ENCODE measurements at places on chromosomes 13 and 19.

DNA sequence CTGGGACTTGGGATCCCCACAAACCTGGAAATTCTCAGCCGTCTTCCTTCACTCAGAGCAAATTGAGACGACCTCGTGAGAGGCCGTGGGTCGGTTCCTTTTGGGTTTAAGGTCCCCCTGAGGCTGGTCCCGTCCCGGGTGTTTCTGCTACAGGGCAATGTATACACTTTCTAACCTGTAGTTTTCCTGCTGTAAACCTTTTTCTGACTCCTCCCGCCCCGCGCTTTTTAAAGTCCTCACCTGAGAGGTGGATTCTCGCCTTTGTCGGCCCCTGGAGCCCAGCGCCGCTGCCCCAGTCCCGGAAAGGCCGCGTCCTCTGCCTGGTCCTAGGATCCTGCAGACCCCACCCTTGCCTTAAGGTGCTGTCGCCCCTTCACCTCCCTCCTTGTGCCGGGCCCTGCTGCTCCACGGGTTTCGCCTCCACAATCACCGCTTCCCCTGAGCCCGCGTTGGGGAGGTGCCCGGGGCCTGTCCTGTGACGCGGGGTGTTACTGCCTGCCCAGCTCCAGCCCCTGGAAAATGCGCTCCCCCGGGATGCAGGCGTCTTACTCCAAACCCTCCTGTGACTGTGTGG is 391 bp downstream of the ZNF761 start:
- peak; percentile 18 for DNase-seq

- no peak for DNase-seq
Observed at GRCh38 chr13:67402546-67402945, 172.4 kb upstream of the PCDH9 start.

DNA sequence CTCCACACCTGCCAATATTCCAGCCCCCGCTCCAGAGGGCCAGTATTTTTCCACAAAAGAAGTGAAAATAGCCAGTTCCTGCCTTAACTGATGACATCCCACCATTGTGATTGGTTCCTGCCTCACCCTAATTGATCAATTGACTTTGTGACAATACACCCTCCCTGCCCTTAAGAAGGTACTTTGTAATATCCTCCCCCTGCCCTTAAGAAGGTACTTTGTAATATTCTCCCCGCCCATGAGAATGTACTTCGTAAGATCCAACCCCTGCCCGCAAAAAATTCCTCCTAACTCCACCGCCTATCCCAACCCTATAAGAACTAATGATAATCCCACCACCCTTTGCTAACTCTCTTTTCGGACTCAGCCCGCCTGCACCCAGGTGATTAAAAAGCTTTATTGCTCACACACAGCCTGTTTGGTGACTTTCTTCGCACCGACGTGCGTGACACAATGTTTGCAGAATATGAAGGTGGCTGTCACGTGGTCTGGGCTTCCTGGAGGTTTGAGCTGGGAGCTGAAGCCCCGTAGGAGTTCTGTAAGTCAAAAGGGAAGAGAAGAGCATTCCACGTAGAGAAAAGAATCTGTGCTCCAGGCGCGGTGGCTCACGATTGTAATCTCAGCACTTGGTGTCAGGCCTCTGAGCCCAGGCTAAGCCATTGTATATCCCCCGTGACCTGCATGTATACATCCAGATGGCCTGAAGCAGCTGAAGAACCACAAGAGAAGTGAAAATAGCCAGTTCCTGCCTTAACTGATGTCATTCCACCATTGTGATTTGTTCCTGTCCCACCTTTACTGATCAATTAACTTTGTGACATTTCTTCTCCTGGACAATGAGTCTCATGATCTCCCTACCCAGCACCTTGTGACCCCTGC is 6.2 kb upstream of the FUT3 start:
- DNase-seq = no peak

GRCh38 chr19:53034948-53035675 is 9.4 kb upstream of the ERVV-2 start:
- DNase-seq = no peak

DNA sequence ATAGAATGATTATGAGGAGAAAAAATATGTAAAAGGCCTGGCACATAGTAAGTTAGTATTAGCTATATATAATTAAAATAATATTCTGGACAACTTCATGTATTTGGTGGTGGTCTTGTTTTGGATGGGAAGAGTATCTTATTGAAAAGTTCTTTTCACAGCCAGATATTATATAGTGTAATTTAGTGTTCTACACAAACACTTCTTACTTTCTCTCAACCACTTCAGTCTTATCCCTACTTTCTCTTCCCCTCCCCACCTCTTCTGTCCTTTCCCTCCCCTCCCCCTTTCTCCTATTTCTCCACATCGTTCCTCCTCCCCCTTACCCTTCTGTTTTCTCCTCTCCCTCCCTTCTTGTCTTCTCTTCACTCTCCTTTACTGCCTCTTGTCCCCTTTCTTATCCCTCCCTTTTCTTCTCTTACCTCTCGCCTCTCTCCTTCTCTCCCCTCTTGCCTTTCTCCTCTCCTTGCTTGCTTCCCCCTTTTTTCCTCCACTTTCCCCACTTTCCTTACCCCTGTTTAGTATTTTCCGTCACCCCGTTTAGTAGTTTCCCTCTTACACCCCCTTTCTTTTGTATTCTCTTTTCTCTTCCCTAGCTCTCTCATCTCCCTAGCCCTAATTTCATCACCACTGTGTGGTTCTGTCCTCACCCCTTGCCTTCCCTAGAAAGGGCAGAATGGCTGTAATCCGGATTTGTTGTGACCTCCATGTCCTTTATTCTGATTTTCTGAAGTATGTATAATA is 107.2 kb upstream of the MLNR start:
- no peak for DNase-seq

GRCh38 chr19:38690832-38691231 is 43.4 kb downstream of the ACTN4 start:
- DNase-seq = no peak

DNA sequence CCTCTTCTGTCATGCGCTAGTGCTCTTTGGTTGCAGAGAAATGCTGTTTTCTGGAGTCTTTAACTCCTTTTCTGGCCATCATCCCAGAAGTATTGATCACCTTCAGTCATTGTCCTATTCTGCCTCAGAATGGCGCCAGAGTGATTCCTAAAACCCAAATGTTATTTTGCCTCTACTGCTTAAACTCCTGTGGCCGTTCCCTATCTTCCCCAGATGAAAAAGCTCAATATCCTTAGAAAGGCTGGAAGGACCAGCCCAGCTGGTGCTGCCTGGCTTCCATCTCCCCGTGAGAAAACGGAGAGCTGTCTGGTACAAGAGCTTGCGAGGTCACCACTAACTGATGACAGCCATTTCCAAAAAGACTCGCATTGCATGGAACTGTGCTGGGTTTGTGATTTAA is 179.1 kb downstream of the RBM26 start:
- DNase-seq = no peak

- no peak for DNase-seq
Observed at GRCh38 chr19:20964798-20965197, 41.7 kb downstream of the ZNF85 start.

GRCh38 chr13:53206455-53206854 is 177.8 kb downstream of the OLFM4 start:
- no peak for DNase-seq

- no peak for DNase-seq
Observed at GRCh38 chr13:46596466-46596865, 43.5 kb downstream of the LRCH1 start.

- peak; percentile 68 for DNase-seq
Observed at GRCh38 chr13:76885203-76886004, 801 bp downstream of the KCTD12 start.

- no peak for DNase-seq
Observed at GRCh38 chr19:30877661-30878113, 471.5 kb downstream of the TSHZ3 start.

GRCh38 chr13:106063591-106064313 is 471.7 kb downstream of the EFNB2 start:
- DNase-seq = no peak

GRCh38 chr19:10737722-10738121 is 19.8 kb downstream of the DNM2 start:
- no peak for DNase-seq

DNA sequence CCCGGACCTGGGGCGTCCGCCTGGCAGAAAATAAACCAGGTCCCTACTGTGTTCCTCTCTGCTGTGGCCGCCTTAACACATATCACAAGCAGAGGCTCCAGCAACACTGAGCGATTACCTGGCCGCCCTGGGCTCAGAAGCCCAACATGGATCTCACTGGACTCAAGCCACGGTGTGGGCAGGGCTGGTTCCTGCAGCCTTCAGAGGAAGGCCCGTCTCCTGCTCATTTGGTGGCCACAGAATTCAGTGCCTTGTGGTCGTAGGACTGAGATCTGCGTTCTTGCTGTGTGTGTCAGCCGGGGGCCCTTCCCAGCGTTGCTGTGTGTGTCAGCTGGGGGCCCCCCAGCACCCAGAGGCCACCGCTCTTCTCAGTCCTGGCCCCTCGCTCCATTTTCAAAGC is 30.2 kb downstream of the C2CD4C start:
- no peak for DNase-seq

DNA sequence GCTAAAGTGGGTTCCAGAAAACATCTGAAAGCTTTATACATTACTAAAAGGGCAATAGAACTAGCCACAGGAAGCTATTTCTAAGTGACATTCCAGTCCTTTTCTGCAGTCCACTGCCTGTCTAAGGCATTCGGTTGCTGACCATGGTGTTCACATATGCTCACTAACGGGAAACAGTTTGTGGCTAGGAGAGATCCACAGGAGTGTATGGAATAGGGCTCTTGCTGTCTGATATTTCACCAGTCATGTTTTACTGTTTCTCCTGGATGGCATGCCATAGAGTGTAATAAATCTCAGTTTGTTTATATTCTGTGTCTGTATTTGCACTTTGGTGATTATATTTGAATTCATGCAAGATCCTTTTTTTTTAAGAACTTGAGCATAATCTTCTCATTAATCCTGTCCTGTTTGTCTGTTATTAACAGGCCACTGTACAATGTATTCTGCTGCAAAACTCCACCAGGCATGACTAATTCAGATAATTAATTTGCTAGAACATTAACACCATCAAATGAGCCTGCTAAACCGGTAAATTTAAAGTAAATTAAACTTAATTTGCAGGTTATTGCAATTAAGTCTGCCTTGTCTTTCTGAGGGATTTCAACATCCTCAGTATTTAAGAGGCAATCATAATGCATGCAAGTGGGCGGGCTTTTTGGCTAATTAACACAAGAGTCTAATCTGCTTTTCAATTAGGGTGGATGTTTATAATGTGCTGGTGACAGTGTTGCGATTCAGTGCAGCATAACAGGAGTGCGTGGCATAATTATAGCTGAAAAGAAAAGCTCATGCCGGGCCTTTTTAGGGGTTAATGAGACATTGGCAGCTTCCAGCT is 201.3 kb downstream of the POU4F1 start:
- no peak for DNase-seq

DNA sequence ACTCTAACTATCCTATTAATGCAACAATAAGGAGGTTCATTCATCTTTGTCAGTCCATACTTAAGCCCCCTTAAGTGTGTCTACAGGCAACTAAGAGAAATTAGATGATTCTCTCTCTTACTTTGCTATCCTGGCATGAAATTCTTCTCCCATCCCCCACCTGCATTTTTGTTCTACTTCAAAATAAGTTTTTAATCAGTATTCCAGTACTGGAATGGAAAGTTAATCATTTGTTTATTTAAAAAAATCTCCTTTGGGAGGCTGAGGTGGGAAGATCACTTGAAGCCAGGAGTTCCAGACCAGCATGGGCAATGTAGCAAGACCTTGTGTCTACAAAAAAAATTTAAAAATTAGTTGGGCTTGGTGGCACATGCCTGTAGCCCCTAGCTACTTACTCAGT is 222.1 kb downstream of the MZT1 start:
- no peak for DNase-seq

DNA sequence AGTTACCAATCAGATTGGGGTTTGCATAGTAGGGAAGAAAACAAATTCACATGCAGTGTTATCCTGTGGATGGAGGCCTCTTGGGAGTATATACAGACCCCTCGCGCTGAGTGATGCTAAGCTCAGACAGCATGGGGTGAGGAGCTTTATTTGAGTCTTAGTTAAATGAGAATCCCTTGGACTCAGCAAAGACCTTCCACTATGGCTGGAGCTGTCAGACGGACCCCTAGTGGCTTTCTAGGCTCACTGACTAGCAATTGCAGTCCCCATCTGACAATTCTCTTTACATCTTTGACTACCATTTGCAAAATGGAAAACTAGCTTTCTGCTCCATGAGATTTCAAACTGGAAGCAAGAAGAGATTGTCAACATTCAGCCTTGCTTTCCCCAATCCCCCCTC is 90.4 kb downstream of the STOML3 start:
- no peak for DNase-seq

DNA sequence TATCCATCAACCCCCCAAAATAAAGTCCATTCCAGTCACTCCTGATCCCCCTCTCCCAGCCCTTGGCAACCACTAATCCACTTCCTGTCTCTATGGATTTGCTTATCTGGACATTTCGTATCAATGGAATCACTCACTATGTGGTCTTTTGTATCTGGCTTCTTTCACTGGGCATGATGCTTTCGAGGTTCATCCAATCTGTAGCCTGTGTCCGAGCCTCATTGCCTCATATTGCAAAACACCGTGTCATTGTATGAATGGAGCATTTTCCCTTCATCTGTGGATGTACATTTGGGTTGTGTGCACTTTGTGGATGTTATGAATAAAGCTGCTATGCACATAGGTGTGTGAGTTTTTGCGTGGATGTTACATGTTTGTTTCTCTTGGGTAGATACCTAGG is 1.4 kb upstream of the FZR1 start:
- no peak for DNase-seq

DNA sequence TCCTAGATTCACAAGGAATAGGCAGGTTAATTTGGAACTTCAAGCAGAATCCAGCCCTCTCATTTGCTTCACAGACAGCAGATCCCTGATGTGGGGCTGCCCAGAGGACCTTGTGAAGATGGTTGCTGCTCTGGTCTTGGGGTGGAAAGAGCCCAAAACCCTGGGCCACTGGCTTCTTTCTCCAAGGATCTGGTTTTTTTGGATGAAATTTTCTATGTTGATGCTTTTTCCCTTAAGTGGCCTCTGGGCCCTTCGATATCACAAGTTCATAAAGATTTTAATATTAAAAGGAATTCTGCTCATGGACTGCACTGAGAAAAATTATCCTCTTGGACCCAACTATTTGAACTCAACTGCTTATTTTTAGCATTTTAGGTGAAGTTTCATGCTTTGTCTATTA is 421.1 kb downstream of the KLF5 start:
- no peak for DNase-seq

DNA sequence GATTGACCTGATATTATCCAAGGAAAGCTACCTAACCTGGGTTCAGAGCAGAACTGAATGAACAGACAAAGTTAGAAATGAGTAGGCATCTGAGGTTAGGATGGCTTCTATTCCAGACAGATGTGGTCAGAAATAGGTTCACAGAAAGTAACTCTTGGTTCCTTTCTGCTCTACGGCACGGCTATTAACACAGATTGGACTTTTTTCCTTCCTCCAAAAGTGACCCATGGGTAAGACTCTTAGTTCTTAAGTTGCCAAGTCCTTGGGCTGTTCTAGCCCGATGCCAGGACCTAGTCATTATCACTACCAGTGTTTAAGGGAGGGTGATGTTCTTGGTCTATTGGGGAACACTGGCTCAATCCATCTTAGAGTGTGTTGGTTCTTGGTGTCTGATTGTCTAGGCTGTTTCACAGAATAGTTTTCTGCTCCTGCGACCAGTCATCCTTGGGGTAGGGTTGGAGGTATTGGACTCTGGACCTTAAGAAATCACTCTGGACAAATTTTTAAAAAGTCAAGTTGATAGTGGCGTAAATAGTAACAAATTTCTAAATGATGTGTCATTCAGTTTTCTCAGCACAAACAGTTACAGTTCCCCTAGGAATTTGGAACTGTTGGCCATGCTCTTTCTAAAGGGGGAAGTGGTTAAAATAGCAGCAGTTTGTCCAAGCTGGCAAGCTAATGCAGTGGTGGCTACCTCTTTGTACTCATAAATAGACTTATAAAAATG is 60.1 kb upstream of the MYCBP2 start:
- DNase-seq = no peak

All from mesothelial cell of epicardium (in vitro differentiated cells).